ENCODE measurements at places on chromosomes 12 and 14. TPM values are rescaled to one million over a fixed set of nuclear protein-coding genes. Genes with fewer than 3 reads are reported as not detected.

Gene USP44
- 0.03 TPM for total RNA-seq

GRCh38 chr14:26403760-26404159, 194.1 kb downstream of the NOVA1 start:
- no peak for DNase-seq

- DNase-seq, result no peak
These were observed 108.2 kb downstream of the STXBP6 start for GRCh38 chr14:24941719-24942118.

DNA sequence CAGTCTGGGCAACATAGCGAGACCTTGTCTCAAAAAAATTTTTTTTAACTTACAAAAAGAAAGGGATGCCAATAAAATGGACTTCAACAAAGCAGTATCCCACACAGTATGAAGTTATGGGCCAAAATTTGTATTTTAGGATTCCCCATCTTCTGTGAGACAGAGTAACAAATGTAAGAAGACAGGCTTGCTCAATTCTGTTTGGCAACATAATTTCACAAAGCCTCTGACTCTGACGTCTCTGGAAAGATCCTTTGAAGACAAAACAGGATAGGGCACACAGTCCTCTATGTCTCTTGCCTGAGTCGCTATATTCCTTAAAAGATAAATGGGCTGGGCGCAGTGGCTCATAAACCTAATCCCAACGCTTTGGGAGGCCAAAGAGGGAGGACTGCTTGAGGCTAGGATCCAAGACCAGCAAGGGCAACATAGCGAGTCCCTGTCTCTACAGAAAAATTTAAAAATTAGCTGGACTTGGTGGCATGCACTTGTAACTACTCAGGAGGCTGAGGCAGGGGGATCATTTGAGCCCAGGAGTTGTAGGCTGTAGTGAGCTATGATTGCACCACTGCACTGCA, 1.1 kb upstream of the HOMEZ start:
- no peak for DNase-seq

DNA sequence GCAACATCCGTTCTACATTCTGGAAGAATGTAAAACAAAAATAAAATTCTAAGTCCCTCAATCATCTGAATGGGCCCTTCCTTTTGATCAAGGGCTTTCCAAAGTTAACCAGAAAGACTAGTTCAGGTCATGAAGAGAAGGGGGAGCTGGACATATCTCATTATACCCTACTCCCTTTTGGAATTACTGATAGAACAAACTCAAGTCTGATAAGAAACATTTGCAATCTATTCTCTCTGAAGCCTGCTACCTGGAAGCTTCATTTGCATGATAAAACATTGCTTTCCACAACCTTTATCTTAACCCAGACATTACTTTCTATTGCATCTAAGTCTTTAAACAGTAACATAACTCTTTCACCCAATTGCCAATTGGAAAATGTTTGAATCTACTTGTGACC, 8.3 kb upstream of the ACSM4 start:
- DNase-seq, result no peak

- no peak for DNase-seq
These were observed 187.1 kb upstream of the CDKN3 start for GRCh38 chr14:54209511-54210250.

- DNase-seq, result no peak
These were observed 85.2 kb upstream of the MAX start for GRCh38 chr14:65187421-65188049.

Gene PITPNM2
- 3.1 TPM for total RNA-seq

Gene MYF6
- not detected for total RNA-seq

Gene PAWR
- total RNA-seq, result 51.9 TPM

Gene ACVRL1
- not detected for total RNA-seq

Gene ERH
- total RNA-seq, result 191 TPM

GRCh38 chr12:27083861-27084394, 1.6 kb upstream of the C12orf71 start:
- DNase-seq, result peak; percentile 3

DNA sequence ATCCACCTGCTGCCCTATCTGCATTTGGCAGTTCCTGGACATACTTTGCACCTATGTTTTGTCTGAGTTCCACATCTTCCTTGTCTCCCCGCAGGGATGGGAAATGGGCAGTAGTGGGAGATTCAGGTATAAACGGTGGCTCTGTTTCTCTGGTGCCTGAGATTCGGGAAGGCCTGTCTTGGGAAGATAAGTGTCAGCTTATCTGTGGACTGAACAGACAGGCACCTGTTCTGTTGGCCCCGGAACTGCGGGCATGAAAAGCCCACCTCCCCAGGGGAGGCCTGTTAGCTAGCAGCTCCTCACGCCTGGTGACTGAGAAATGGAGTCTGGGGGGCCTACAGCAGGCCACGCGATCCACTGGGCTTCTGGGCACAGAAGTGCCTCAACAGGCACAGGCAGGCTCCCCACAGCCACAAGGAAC, 5.8 kb downstream of the PHB2 start:
- no peak for DNase-seq

- DNase-seq, result no peak
These were observed 120.7 kb downstream of the PAPOLA start for GRCh38 chr14:96622926-96623325.

All from foreskin keratinocyte (primary cell).